ENCODE measurements at places on chromosomes 12 and 14.

GRCh38 chr12:69397978-69398377 lies 38.4 kb downstream of the YEATS4 start:
- no peak for DNase-seq

- DNase-seq = no peak
Measured at GRCh38 chr12:84290168-84290567, 622.4 kb downstream of the SLC6A15 start.

GRCh38 chr12:75553836-75554555 lies 42.6 kb upstream of the KRR1 start:
- DNase-seq = no peak

GRCh38 chr12:111569363-111570083 lies 29.6 kb downstream of the ATXN2 start:
- DNase-seq = no peak

- DNase-seq = no peak
Measured at GRCh38 chr14:100770605-100771120, 44.0 kb downstream of the DLK1 start.

DNA sequence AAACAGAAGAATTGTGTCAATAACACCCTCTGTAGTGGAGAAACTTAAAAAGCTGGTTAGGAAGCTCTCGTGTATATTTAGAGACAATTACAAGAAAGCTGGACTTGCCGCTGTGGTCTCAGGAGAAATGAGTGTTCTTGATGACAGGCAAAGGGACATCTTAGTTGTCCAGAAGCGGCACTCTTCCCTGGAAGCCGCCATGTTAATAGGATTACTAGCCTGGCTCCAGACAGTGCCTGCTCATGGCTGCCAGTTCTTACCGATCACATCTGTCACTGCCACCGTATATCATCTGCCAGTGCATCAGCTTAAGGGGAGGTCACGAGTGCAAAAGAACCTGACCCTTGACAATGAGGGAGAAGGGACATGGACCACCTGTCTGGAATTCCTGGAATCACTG lies 48.9 kb downstream of the C14orf132 start:
- DNase-seq = no peak

DNA sequence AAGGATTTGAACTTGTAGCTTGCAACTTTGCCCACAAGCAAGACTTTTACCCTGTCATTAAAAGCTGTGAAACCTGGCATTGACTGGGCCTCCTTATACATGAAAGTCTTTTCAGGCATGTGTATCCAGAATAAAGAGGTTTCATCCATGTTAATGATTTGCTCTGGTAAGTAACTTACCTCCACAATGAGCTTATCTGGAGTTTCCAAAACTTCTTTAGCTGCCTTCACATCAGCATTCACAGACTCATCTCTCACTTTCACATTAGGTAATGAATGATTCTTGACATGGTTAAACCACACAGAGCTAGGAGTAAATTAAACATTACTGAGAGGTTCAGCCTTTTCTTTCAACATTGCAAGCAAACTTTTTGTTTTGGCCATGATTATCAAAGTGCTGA lies 234.4 kb upstream of the CLEC14A start:
- DNase-seq = no peak

DNA sequence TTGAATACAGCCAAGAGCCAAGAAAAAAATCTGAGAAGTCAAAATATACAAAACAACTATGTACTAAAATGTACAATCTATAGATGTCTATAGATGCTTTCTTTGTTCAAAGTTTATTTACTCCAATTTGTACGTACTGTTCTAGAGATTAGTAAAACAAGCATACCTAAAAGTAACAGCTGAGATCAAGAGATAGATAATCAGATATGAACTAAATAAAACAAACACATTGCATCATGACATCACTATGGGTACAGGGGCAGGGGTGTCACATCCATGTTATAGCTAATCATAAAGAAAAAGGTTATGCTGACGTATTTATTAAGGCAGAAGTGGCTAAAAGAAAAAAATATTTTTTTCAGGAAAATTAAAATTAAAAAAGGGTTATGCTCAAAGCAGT lies 72.0 kb upstream of the BBS10 start:
- no peak for DNase-seq

- DNase-seq = no peak
Measured at GRCh38 chr12:75641031-75641780, 129.8 kb upstream of the KRR1 start.

DNA sequence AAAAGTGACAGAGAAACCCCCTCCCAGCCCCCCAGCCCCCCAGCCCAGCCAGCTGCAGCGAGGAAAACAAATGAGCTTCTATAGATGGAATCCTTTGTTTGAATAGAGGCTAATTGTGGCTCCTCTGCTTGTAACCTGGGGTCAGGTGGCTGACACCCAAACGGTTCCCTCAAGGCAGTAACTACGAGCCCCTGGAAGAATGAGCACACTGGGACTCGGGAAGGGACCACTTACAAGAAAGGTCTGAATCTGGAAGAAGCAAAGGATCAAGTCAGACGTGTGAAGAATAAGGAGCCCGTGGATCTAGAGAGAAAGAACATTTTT lies 108.7 kb upstream of the FUT8 start:
- no peak for DNase-seq

DNA sequence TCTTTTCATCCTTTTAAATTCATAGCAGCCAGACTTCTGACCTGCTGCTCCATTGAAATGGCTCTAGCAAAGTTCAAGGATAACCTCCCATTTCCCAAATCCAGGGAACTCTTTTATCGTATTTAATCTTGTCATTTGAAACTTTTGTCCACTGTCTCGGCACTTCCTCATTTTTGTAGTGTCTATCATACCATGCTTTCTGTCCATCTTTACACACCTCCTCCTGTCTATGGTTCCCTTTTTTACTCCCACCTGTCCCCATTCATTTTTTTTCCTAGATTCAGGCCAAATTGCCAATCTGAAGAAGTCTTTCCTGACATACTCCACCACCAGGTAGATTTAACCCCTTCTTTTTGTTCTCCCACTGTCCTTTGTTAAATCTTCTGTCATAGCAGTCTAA lies 31.0 kb downstream of the NFYB start:
- no peak for DNase-seq

- DNase-seq = no peak
Measured at GRCh38 chr12:130226126-130226525, 63.9 kb downstream of the FZD10 start.

DNA sequence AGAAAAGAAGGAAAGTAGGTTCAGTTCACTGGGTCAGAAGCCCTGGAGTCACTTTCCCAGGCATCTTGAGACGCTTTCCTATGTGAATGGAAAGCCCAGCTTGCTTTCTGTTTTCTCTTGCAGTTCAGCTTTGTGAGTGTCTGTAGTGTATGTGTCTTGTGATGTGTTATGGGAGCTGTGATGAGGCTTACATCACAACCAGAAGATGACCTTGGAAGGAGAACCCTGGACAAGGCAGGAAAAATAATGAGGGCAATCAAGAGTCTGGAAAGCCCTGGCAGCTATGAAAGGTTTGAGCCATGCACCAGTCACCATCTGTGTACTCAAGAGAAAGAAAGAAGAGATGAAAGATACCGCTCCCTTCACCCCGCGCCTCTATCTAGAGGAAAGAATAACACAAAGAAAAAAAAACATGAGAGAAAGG lies 35.2 kb upstream of the PTGR2 start:
- no peak for DNase-seq

DNA sequence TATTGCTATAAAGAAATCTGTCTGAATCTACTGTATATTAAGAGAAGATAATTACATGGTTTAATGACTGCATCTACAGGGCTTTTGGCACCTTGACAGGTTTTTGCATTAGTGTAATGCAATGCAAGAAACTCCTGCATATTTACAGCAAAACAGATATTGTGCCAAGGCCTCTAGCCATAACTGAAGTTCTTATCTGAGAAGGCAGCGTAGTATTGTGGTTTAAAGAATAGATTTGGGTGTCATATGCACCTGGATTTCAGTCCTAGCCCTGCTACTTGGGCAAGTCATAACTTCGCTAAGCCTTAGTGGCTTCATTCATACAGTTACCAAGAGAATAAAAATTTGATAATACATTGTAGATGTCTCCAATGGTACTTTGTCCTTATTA lies 350.1 kb downstream of the CCDC91 start:
- DNase-seq = no peak

- no peak for DNase-seq
Measured at GRCh38 chr12:14886271-14886670, 617 bp upstream of the MGP start.

GRCh38 chr14:39861229-39861600 lies 429.0 kb upstream of the FBXO33 start:
- DNase-seq = no peak

- no peak for DNase-seq
Measured at GRCh38 chr12:47014474-47014873, 64.9 kb upstream of the PCED1B start.

DNA sequence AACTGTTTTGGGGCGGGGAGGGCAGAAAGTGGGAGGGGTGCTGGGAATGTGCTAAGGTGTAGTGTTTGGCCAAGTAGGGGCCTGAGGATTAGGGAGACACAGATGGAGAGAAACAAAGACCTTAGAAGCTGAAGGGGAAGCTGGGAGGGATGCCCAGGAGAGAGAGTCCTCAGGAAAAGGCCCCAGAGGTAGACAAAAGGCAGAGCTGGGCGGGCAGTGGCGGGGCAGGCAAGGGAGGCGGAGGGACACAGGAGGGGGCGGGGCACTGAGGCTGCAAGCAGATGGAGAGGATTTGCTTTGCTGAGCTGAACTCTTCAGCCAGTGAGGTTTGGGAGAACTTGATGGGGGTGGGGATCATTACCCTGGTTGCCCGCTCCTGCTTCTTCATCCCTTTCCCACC lies 2.8 kb downstream of the PTMS start:
- DNase-seq = no peak

DNA sequence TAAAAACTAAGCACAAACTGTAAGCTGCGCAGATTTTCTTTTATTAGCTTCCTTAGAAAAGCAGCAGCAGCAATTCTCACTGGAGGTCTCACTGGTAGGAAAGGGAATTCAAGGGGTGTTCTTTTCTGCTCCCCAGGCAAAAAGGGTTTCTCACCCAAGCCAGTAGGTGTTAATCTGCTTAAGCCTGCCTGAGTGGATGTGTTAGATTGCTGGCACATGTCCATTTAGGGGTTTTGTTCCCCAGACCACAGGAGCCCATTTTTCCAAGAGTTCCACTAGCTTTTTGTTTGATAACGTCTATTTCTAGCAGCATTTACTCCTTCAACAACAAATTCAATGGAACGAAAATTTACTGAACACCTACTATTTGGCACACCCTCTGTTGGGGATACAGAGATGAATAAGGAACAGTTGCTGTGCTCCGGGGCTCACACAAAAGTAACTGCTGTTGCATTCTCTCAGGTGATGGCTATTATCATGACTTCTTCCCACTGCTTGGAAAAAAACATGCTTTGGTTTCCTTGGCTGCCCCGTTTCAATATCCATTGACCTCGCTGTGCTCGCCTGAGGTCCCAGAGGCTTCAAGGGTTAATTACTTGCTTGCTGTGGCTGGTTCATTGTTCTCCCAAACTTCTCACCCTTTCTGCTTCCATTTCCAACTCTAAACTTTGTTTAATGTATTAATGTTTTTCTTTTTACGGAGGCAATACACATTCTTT lies 31.1 kb upstream of the RIC8B start:
- DNase-seq = no peak

GRCh38 chr14:51188566-51189185 lies 51.4 kb upstream of the TMX1 start:
- no peak for DNase-seq

DNA sequence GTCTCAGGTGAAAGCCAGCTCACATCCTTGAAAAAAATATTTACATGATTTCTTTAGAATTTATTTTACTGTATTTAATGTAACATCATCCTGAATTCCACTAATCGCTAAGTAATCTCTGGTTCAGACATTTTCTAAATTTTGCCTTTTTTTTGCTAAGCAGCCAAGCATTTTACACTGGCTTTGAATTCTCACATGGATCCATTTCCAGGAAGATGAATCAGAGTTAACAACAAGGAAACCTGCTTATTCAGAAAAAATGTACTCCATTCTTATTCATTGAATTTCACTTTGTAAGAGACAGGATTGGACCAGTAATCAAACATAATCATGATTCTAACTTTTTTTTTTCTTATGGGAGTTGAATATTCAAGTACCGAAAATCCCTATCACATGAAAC lies 1785.1 kb upstream of the FLRT2 start:
- DNase-seq = no peak

- no peak for DNase-seq
Measured at GRCh38 chr12:101620762-101621133, 26.0 kb downstream of the MYBPC1 start.

DNA sequence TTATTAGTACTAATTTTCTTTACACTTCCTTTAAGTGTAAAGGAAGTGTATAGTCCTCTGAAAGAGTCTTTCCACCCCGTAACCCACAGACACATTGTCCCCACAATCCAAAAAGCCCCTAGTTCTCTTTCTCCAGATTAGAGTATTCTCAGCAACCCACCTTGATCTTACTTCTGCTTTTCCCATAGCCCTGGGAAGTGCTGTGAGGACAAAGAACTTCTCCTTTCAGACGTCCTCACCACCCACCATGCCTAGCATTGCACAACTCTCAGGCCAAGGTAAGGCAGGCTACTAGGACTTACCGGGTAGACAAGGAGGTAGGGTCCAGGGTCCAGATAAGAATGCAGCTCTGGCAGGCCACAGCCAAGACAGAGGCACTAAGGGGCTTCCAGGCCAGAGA lies 7.4 kb downstream of the AAAS start:
- no peak for DNase-seq

- no peak for DNase-seq
Measured at GRCh38 chr12:113104953-113105510, 30.5 kb downstream of the RASAL1 start.

DNA sequence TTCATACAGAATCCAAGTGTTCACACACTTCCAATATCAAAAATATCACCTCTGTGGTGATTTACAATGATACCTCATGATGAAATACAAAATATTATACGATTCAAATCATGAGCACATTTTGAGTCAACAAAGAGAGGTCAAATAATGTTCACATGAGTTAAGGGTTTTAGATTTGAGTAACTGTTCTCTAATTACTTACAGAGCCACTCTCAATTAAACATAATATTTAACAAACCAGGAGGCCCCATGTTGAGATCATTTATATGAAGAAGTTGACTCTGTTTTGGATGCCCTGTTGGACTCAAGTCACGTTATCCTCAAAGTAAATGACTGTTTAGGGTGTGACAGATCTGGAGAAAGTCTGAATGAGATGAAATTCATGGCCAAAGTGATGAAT lies 53.5 kb downstream of the NUAK1 start:
- DNase-seq = no peak

GRCh38 chr14:88993946-88994345 lies 169.5 kb downstream of the TTC8 start:
- no peak for DNase-seq

- DNase-seq = no peak
Measured at GRCh38 chr12:116141110-116141832, 136.2 kb downstream of the MED13L start.

- no peak for DNase-seq
Measured at GRCh38 chr14:65269732-65270131, 142.8 kb upstream of the FUT8 start.
